D721Med (cell line): ENCODE measurements at places on chromosomes 3 and 15.

DNA sequence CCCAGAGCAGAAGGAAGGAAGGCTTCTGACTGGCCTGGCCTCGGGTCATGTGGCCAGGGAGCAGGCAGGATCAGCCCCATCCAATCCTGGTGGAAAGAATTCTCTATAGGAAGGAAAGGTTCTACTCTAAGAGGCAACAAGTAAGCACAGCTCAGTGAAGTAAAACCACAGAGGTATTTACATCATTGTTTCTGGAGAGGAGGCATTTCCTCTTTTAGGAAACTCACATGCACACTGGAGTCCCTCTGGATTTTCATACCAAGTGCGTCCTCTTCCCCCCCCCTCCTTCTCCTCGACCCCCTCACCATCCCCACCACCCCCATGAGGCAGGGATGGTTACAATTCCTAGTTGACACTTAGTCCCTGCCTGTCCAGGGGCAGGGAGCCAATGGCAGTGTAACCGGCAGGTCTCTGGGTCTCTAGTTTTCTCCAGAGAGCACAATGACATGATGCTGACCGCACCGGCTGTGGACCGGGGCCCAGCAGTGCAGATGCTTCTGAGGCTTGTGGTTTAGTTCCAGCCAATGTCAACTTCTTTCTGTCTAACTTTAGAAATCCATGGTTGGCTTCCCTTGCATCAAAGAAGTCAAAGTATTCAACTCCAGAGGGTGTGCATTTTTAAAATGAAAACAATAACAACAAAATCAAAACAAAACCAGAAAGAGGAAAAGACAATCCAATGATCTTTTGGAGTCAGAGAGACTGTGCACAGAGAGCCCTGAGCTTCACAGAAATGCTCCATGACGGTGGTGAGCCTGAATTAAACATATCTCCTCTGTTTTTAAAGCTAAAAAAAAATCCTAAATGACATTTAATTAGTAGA lies 230.3 kb upstream of the TLE3 start:
- DNase-seq: no peak

GRCh38 chr3:164144824-164145223 lies 933.5 kb downstream of the SI start:
- DNase-seq: no peak

GRCh38 chr3:22685597-22685996 lies 517.5 kb upstream of the UBE2E2 start:
- DNase-seq: no peak

DNA sequence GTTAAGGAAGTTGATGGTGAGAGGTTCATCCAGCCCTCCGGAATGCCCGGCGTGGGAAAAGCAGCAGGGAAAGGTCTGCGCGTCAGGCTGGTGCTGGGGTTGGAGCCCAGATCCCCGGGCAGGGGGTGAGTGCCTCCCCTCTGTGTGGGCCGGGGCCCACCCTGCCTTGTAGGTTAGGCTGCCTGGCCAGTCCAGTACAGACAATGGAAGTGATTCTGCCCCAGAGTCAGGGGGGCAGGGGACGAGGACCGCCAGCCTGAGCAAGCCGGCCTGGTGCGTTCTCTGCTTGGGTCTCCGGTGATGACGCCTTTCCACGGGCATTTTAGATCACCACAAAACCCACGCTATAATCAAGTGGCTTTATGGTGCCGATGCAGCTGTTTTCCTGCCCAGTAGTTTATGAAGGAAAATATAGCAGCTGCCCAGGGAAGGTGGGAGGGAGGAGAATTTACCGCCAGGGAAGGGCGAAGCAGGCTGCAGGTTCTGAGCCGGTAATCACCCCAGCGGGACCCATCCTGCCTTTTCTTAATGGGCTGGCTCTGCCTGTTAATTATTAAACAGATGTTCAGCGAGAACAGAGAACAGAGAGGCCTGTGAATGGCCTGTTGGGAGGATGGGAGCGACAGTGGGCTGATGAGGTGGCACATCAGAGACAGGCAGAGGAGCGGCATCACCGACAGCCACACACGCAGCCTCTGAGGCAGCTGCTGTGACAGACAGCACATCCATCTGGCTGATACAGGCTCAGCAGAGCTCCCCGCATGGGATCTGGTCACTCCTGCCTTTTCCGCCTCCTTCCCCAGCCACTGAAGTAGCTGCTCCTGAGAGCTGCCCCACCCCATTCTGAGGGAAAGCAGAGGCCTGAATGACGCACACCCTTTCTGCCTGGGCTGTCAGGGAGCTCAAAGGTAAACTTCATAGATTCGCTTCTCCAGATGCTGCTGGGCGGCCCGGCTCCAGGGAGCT lies 35.2 kb downstream of the BDH1 start:
- DNase-seq: peak; percentile 80

DNA sequence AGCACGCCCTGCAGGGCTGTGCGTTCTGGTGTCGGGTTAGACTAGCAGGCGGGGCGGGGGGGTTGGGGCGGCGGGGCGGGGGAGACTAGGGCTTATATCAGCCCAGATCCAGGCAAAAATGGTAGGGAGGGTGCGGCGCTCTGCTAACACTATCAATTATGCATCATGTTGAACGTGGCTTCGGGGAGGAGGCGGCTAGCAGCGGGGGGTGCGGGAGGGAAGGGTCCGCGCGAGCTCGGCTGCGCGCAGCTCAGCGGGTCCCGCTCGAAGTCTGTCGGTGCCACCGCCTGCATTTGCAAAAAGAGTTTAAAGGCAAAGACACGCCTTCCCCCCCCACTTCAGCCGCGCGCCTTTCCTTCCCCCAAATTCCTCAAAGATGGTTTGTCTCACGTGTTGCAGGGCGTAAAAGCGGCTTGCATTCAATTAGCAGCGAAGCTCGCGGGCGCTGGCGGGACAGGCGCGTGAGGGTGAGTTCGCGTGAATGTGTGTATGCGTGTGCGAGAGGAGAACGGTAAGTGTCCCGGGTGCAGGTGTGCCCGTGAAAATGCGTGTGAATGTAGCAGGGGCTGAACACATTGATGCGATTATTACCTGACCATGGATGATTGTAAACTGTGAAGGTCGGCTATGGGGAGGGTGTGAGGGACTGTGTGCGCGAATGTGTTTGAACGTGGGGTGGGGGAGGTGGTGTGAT lies at the start of gene ISLR2:
ISLR2 (plus strand) TSS at position 432 of the 694 bp plus-strand sequence. CDS start 2,169 bp downstream, outside the sequence.
- DNase-seq: no peak

DNA sequence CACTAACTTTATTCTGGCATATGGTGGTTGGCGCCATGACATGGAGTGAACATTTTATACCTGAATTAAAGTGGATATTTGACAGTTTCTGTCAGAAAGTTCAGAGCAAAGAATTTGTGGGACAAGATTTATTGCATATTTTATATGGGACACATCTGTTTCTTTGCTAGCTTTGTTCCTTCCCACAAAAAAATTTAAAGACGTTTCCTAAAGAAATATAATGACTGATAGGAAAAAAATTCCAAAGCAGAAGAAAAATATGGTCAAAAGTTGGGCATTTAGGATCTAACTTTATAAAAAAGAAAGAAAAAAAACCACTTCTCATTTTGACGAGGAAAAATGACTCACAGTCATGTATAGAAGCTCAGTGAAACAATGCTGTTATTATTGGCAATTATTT lies 101.6 kb downstream of the GREM1 start:
- no peak for DNase-seq

DNA sequence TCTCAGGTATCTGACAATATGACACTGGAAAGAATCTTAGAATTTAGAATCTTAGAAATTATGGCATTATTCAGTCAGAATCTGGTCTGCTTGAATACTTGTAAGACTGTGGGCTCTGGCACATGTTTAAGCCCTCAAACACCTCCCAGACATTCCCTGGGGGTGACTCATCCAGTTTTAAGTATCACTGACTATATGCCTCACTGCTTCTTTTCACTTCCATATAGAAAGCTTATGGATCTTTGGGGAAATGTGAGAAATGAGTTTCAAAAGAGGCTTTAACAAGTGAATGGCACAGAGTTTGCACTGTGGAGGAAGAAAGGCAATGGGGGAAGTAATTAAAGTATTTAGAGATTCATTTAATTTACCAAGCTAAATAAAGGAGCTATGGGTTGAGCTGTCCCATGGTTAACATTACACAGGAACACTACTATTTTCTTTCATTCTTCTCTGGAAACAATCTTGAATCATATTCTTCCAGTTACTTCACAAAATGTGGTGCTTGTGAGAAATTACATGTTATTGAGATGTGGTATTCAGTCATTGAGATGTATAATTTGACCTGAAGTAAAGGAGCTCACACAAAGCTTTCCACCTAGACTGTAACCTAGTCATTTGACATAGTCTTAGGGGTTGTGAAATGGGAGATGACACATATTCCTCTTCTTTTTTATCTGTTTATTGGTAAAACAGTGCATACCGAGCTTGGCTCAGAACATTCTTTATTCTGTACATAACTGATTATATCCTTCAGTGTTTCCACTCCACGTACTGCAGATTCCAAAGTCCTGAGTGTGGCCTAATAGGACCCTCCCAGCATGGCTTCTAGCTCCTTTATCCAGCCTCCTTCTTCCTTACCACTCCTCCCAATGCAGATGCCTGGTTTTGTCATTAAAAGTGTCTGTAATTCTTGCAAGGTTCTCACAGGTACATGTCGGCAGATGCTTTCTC lies 544.6 kb upstream of the NECTIN3 start:
- no peak for DNase-seq

DNA sequence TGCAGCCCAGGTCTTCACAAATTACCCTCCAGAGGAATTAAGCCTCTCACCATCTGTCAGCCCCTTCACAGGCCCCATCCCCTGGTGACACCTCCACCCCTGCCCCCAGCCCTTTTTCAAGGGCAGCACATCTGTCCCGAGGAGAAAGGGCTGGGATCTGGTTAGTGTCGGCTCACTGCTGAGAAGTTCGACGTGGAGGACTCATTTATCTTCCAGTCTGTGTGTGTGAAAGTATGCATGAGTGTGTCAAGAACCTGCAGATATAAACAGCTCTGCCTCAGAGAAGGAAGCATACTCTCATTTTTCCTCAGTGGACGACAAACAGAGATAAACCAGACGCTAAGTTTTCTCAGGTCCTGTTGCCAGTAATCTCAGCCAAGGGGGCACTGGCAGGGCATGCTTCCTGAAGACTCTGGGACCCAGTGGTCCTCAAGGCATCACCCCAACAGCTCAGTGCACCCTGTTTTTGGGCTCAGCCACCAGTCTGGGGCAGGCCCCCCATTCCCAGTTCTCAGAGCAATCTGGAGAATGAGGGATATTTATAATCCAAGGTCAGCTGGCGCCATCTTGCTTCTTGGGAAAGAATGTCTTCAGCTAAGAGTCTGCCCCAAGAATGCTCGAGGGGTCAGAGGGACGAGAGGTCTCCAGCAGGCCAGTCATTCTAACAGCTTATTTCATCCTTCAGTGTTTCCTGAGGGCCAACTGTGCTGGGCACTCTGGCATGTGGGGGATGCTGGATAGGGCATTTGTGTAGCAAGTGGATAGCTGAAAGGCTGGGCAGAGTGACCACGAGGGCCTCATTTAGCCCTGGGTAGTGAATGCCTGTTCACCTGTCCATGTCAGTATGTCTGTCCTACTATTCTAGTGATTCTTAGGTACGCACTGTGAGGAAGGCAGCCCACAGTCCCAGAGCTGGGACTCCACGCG lies 73.6 kb downstream of the ADCY5 start:
- DNase-seq: no peak

DNA sequence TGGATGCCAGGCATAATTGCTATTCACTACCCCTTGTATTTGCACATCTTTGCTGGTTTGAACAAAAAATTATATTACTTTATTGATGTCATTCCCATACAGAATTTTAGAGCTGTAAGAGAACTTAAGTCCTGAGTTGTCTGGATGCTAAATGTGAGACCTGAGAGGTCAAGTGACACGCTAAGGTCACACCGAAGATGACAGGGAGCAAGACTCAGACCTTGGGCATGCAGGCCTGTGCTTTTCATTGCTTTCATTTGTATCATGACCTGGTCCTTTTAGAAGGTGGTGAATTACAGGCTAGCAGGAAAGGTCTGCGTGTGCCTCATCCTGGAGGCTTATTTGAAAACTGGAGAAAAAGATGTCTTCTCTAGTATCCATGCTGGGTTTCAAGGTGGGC lies 312.0 kb upstream of the RASGRP1 start:
- DNase-seq: no peak

DNA sequence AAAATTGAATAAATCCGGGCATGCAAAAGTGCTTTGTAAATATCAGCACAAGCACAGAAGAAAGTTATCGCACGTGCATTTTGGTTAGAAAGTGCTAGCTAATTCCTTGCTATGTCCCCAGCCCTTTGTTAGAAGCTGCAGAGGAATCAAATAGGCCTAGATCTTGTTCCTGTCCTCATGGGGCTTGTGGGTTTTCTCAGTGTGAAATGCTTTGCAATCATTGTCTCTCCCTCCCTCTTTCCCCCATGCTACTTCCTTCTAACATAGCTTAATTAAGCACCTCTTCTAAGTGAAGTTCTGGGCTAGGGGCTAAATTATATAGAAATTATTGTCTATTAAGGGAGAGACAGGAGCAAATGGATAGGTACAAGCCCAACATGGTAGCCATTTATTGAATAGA lies 271.7 kb downstream of the RPLP1 start:
- DNase-seq: no peak

DNA sequence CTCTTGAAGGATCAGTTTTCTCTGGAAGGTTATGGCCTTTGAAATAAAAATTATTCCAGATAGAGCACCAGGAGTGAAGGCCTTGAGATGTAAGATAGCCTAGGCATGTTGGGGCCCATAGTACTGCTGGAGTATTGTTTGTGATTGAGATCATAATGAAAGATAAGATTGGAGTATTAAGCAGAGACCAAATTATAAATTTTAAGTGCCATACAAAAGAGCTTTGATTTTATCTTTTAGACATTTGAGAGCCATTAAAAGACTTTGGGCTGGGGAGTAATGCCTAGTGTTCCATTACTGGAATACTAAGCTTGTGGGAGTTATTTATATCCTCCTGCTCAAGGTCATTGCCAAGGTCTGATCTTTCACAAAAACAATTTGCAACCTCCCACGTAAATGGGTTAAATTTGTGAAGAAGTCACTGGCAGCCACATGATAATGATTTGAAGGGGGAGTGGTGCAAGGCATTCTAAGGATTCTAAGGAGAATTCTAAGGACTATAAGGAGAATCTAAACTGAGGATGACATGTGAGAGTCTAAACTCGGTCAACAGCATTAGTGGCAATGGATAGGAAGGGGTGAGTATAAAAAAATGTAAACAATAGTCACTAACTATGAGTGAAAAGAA lies 12.8 kb downstream of the ELL3 start:
- DNase-seq: no peak

- DNase-seq: no peak
Measured at GRCh38 chr3:181999314-181999713, 287.6 kb downstream of the SOX2 start.

GRCh38 chr15:89428246-89428645 lies 68.1 kb downstream of the RHCG start:
- DNase-seq: no peak

GRCh38 chr3:57100046-57100695 lies 39.7 kb downstream of the SPATA12 start:
- DNase-seq: peak; percentile 43
